ENCODE measurements at places on chromosomes 5 and 9. TPM values are rescaled to one million over a fixed set of nuclear protein-coding genes. Genes with fewer than 3 reads are reported as not detected.

STKLD1 gene
- total RNA-seq: 3.1 TPM

PITX1 gene
- total RNA-seq: 27.8 TPM

TAF11L14 gene
- not detected for total RNA-seq

CTSV gene
- total RNA-seq: 47.3 TPM

HMGCR gene
- 86.8 TPM for total RNA-seq

PRDM12 gene
- 0.46 TPM for total RNA-seq

CCNI2 gene
- 1.2 TPM for total RNA-seq

PCDHGC5 gene
- not detected for total RNA-seq

KCNN2 gene
- total RNA-seq: not detected

GLRA1 gene
- total RNA-seq: not detected

ZFP2 gene
- not detected for total RNA-seq

FAM151B gene
- total RNA-seq: 1.7 TPM

AFAP1L1 gene
- 9.6 TPM for total RNA-seq

ACSL6 gene
- total RNA-seq: not detected

NDUFS4 gene
- 94.3 TPM for total RNA-seq

P4HA2 gene
- total RNA-seq: 24.0 TPM

GBGT1 gene
- 1.2 TPM for total RNA-seq

PDE6A gene
- total RNA-seq: 0.50 TPM

ENHO gene
- not detected for total RNA-seq

WNT8A gene
- total RNA-seq: not detected

ADAMTSL1 gene
- total RNA-seq: not detected

OBP2B gene
- total RNA-seq: not detected

ZDHHC11 gene
- total RNA-seq: 13.1 TPM

TMEM250 gene
- total RNA-seq: 75.3 TPM

QRFP gene
- not detected for total RNA-seq

FNIP1 gene
- 23.5 TPM for total RNA-seq

HTR4 gene
- not detected for total RNA-seq

FCN2 gene
- not detected for total RNA-seq

TLX3 gene
- total RNA-seq: not detected

LMAN2 gene
- total RNA-seq: 129 TPM

PGM5 gene
- not detected for total RNA-seq

CDC14B gene
- 43.3 TPM for total RNA-seq
